ENCODE measurements at places on chromosomes 6 and 20. TPM values are rescaled to one million over a fixed set of nuclear protein-coding genes. Genes with fewer than 3 reads are reported as not detected.
A peak's percentile ranks its signal among the peaks of the same experiment; 100 is the strongest.

DNA sequence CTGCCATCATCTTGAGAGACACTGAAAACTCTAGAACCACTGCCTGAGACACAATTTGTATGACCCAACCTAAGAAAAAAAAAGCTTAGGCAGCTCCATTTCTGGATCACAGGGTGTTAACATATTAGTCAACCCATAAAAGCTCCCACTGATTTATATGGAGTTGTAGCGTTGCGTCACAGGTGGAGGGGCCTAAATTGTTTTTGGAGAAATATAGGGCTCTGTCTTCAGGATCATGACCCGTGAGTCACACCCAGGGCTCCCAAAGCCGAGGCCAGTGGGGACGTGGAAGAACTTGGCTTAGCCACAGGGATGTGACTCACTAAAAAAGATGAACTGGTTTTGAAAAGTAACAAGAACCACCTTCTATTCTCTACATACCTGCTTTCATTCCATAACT is 116.5 kb upstream of the BMP2 start:
- DNase-seq, result no peak

The ULBP1 gene
- total RNA-seq, result 5.4 TPM

DNA sequence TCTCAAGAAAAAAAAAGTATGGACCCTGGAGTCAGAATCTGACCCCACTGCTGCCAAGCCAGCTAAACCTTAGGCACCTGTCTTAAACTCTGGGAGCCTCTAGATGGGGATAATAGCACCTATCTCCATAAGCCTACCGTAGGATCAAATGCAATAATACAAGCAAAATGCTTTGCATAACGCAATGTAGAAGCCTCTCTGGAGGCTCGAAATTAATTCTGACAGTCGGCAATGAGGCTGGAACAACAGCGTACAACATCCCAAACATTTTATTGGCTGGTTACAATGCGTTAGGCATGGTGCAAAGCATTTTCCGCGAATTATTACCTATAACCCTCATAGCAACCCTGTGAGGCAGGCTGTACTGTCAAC is 521 bp downstream of the CDK5RAP1 start:
- DNase-seq, result no peak

GRCh38 chr6:134634966-134635365 is 314.9 kb downstream of the ALDH8A1 start:
- no peak for DNase-seq

DNA sequence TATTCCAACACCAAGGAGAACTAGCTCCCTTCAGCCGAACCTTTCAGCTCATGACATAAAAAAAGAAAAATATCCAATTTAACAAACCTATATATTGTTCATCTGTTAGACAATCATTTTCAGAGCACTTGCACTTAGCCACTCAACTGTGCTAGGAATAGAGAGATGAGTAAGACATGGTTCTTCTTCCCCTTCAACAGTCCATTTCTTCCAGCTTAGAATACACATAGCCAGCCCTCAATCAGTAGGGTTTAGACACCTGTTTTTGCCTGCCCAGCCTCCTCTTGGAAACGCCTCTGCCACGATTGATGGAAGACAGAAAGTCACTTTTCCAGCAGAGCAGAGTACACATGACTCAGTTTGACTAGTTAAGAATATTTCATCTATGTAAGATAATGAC is 21.8 kb downstream of the ADNP start:
- DNase-seq, result no peak

DNA sequence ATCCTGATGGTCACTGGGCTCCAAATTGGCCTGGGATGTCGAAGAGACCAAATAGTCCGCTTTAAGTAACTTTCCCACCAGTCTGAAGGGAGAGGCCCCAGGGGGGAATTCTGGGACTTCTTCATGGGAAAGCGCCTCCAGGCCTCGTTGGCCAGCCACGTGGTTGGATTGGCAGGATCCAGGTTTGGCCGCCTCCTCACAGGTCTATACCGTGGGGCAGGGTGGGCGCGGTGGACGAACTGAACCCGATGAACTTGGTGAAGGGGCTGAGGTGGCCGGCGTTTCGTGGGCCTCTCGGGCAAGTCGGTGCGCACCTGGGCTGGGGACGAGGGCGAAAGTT is 297 bp downstream of the POM121L2 start:
- no peak for DNase-seq

The THEMIS gene
- total RNA-seq, result not detected

DNA sequence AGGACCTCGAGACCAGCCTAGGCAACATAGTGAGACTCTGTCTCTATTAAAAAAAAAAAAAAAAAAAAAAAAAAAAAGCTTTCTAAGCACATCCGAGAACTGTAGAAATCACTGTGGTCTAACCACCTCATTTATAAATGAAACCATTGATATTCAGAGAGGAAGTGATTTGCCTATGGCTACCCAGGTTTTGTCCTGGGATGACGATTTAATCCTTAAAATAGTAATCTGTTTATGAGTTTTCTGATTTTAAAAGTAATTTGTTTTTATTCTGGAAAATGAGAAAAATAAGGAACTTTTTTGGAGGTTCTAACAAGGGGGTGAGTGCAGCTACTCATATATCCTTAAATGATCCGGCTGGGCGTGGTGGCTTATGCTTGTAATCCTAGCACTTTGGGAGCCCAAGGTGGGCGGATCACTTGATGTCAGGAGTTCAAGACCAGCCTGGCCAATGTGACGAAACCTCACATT is 6.5 kb upstream of the BTN3A2 start:
- no peak for DNase-seq

- no peak for DNase-seq
Observed at GRCh38 chr6:165245701-165246100, 63.7 kb downstream of the C6orf118 start.

GRCh38 chr6:124722141-124722878 is 239.9 kb upstream of the RNF217 start:
- no peak for DNase-seq

DNA sequence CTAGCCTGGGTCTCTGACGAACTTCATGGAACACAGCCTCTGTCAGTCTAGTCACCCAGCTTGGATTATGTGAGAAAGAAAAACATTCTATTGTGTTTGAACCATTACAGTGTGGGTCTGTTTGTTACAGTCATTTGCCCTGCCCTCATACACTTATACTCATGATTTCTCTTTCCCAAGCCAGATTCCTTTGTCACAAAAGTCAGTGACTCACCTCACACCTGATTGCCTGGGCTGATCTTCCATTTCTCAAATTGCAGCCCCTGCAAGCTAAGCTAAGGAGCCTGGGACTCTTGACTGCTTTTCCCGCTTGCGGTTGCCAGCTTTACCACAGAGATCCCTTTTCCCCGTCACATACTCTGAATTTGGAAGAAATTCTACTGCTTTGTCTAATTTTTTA is 395.9 kb downstream of the SAMD5 start:
- no peak for DNase-seq

- DNase-seq, result no peak
Observed at GRCh38 chr6:17869753-17870050, 117.7 kb downstream of the KIF13A start.

The TFAP2A gene
- total RNA-seq, result 8.7 TPM

DNA sequence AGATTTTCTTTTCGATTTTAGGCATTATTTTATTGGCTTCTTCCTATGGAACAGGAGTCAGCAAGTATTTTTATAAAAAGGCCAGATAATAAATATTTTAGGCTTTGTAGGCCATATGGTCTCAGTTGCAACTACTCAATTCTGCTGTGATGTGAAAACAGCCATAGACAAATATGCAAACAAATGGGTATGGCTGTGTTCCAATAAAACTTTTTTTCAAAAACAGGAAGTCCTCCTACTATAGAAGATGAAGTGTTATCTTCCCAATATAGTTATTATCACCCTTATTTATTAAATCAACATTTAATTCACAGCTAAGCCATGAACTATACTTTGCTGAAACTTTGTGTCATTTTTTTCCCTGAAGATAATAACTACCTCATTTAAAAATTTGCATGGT is 57.2 kb downstream of the CHD6 start:
- DNase-seq, result no peak

The SH3BGRL2 gene
- total RNA-seq, result 102 TPM

The CUTA gene
- total RNA-seq, result 177 TPM

- no peak for DNase-seq
Observed at GRCh38 chr20:48463096-48463720, 364.6 kb downstream of the PREX1 start.

The NKX2-2 gene
- total RNA-seq, result not detected

DNA sequence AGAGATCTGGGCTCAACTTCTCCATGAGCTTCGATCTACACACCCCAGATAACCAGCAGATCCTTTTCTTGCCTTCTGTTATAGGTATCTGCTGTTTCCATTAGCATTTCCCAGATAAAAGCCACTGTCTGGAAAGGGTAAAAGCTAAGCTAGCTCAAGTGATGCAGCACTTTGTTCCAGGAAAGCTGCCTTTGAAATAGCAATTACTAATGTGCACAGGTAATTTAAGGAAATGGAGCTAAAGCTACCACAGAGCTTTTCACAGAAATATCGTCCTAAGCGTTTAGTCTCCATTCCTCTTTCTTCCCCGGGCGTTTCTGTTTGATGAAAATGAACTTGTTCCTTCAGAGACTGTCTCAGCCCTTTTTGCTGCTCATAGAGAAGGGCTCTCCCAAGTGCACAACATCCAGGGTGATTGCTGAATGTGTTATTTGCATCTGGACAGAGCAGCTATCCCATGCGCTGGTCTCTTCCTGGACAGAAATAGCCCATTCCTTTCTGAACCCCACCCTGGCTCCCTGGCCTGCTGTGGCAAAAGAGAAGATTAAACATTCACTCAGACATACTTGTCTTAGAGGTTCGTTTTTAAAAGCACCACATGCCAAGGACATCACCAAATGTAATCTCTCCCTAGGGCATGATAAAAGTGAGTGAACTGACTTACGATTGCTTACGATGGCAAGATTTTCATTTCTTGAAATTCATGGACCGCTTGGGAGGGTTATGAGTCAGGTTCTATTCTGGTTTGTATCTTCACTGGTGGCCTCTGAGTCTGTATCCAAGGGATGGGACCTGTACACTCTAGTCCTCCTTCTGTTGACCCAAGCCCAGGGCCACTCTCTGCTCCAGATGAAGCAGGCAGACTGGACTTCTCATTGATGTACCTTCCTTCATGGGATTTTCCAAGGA is 429.1 kb upstream of the CDH4 start:
- no peak for DNase-seq

The OLIG3 gene
- total RNA-seq, result not detected

The RAB44 gene
- not detected for total RNA-seq

GRCh38 chr20:51185277-51185676 is 162.4 kb upstream of the KCNG1 start:
- DNase-seq, result peak; percentile 28
